ENCODE measurements at places on chromosomes 5 and 9. TPM values are rescaled to one million over a fixed set of nuclear protein-coding genes. Genes with fewer than 3 reads are reported as not detected.

SUSD1 gene
- 21.2 TPM for total RNA-seq

NUTM2F gene
- not detected for total RNA-seq

PTGDS gene
- 40.7 TPM for total RNA-seq

PCDHB16 gene
- 0.33 TPM for total RNA-seq

GLIPR2 gene
- 83.1 TPM for total RNA-seq

SPATA31A3 gene
- not detected for total RNA-seq

PHF24 gene
- 0.11 TPM for total RNA-seq

NDUFA8 gene
- total RNA-seq = 44.6 TPM

FAM78A gene
- 0.37 TPM for total RNA-seq

CCNJL gene
- 0.12 TPM for total RNA-seq

CYLC2 gene
- total RNA-seq = not detected

Data from uterine smooth muscle cell (primary cell).